ENCODE measurements at places on chromosomes 12 and 14.

- no peak for DNase-seq
Measured at GRCh38 chr12:3288690-3289089, 202.3 kb upstream of the PRMT8 start.

- no peak for DNase-seq
Measured at GRCh38 chr14:103343905-103344797, 10.1 kb downstream of the EIF5 start.

GRCh38 chr14:92385561-92385960, 62.6 kb downstream of the SLC24A4 start:
- DNase-seq = no peak

GRCh38 chr12:80580254-80580653, 127.2 kb upstream of the MYF6 start:
- no peak for DNase-seq

GRCh38 chr14:87282266-87282665, 710.7 kb downstream of the GALC start:
- DNase-seq = no peak

GRCh38 chr14:65100922-65101541, 1.3 kb downstream of the MAX start:
- no peak for DNase-seq

GRCh38 chr12:51028126-51028812, 2.1 kb upstream of the SLC11A2 start:
- peak; percentile 19 for DNase-seq

GRCh38 chr12:43964961-43965360, 129.1 kb downstream of the TMEM117 start:
- no peak for DNase-seq

GRCh38 chr12:25775968-25776367, 182.5 kb upstream of the RASSF8 start:
- no peak for DNase-seq

DNA sequence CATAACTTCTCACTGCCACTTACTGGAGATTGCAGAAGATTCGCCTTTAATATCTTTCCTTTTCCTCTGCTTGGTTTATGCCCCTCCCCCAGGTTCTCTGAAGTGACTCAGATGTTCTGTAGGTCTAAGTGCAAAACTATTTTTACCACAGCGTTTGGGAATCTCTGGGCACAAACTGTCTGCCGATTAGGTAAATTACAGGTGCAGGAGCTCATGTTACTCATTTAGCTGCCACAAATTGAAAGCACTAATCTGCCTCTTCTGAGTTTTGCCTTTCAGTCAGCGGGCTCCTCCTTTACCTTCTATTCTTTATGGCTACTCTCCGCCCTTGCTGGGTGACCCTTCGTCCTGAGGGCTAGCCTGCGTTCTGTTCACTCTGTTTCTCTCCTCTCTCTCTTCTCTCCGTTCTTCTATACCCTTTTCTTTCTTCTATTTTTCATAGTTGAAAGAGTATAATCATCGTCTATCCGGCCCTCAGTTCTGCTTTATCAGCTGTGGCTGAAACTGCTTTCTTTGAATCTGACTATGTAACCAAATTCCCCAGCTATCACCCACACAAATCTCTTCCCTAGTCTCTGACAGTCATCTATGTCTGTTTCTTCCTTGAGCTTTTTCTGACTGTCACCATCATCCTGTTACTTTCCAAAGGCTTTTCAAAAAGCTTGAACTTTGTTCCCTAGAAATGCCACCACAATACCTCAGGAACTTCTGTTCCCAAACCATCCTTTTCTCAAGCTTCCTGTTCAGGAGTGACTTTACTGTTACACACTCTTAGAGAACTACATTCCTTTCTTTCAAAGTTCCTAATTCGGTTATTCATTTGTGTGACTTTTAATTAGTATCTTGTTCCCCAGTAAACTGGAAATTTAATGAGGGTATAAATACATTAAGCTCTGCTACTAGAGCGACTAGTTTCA, 4.3 kb upstream of the MYF6 start:
- DNase-seq = no peak

DNA sequence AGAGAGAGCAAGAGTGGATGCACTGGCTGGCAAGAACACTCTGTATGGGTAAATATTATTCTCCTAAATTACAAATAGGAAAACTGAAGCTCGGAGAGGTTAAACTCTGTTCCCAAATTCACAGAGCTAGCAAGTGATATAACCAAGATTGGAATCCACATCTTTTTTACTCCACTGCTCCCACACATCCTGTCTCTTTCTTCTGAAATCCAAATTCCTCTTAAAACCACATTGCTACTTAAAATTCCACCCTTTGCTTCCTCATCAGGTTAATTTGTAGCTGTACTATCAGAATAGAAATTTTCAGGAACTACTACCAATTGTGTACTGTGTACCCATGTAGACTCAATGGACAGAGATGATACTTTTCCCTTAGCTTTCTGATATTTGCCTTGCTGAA, 74.4 kb downstream of the ARMH4 start:
- DNase-seq = no peak

DNA sequence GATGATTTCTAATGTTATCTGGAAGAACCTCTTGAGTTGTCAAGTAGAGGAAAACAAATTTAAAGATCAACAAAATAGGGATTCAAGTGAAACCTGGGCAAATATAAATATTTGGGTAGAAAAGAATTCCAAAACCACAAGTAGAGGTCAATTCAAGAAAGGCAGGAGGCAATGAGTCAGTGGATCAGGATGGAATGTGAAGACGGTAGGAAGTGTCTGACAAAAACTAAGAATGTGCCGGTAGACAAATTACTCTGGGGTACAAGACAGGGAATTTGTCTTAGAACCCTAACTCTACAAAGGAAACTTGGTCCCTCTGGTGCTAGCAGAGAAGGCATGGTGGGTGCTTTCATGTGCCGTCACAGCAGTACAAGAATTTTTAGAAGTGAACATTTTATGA, 13.6 kb downstream of the ABCD2 start:
- DNase-seq = no peak

DNA sequence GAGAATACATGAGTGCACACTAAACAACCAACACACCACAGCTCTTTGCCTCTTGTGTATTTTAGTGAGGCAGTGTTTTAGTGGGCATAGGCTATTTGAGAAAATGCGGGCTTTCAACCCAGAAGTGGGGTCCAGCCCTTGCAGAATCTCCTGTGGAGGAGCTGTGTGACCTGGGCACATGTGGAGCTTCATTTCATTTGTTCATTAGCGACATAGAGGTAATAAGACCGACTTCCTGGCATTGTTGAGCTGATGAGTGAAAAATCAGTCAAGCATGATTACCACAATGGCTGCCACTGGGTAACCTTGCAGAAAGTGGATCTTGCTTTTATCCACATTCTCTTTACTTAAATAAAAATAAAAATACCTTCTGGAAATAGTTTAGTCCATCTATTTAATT, 923.5 kb downstream of the BCL11B start:
- DNase-seq = no peak

DNA sequence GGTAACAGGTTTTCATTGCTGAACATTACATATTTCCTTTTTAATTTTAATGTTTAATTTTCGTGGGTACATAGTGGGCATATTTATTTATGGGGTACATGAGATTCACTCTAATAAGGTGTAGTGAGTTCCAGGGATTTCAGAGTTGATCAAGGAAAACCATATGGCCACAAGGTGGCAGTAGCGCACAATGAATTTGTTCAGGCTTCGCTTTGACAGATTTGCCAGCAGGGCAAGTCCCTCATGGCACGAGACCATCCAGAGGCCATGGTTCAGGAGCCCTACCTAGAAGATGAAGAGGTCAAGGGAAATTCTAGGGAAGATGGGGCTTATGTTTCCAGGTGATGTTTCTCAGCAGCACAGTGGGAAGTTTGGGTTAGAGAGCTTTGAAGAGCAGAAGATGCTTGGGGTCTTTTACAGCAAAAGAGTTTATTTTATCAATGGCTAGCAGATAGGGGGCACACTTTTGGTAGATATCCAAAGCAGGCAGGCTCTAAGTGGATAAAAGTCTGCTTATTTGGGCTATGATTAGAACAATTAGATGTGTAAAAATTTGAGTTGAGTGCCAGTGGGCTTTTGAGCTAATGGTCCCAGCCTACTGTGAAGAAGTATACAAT, 1004.4 kb downstream of the AACS start:
- DNase-seq = peak; percentile 25

- DNase-seq = no peak
Measured at GRCh38 chr12:122825773-122826724, 9.2 kb upstream of the HIP1R start.
